ENCODE measurements at places on chromosomes 1 and 21. TPM values are rescaled to one million over a fixed set of nuclear protein-coding genes. Genes with fewer than 3 reads are reported as not detected.

SUSD4 gene
- 2.2 TPM for total RNA-seq

COA6 gene
- total RNA-seq = 63.8 TPM

COP1 gene
- 46.1 TPM for total RNA-seq

ALX3 gene
- not detected for total RNA-seq

MAP3K6 gene
- 9.2 TPM for total RNA-seq

PLA2G2D gene
- total RNA-seq = not detected

ABCG1 gene
- not detected for total RNA-seq

CRABP2 gene
- 21.1 TPM for total RNA-seq

ANKRD34A gene
- total RNA-seq = 0.59 TPM

- no peak for DNase-seq
Observed at GRCh38 chr1:21162740-21163464, 13.8 kb downstream of the EIF4G3 start.

DNA sequence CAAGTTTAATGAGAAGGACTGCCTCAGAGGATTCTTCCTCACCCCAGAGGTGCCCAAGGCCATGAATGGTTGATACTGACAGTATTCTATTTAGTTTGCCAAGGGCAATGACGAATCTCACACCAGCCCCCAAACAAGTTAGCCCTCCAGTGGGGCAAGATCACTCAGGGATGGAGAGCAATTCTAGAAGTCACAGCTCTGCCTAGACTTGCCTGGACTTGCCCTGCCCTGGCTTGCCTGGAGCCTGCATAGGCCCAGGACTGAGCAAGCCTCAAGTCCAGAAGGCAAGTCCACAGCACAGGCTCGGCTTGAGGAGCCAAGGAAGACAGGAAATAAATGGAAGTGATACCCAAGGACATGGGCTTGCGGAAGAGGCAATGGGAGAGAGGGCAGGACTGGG is 39.5 kb upstream of the RGS16 start:
- no peak for DNase-seq

DNA sequence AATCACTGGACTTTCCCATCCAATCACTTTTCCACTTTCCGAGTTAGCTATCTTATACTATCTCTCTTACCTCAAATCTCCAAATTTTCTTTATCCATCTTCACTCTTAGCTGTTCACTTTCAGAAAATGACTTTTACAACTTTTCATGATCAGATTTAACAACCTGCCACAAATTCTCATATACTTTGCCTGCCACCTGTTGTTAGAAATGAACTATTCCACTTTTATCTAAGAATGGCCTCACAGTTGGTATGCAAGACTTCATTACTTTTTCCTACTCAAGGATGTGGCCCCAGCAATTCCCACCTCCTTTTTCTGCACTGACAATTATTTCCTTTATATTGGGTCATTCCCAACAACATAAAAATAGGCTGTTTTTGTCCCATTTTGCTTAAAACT is 93.6 kb upstream of the DEPDC1 start:
- DNase-seq = no peak

- no peak for DNase-seq
Observed at GRCh38 chr1:47442202-47442601, 4.4 kb downstream of the FOXD2 start.

DNA sequence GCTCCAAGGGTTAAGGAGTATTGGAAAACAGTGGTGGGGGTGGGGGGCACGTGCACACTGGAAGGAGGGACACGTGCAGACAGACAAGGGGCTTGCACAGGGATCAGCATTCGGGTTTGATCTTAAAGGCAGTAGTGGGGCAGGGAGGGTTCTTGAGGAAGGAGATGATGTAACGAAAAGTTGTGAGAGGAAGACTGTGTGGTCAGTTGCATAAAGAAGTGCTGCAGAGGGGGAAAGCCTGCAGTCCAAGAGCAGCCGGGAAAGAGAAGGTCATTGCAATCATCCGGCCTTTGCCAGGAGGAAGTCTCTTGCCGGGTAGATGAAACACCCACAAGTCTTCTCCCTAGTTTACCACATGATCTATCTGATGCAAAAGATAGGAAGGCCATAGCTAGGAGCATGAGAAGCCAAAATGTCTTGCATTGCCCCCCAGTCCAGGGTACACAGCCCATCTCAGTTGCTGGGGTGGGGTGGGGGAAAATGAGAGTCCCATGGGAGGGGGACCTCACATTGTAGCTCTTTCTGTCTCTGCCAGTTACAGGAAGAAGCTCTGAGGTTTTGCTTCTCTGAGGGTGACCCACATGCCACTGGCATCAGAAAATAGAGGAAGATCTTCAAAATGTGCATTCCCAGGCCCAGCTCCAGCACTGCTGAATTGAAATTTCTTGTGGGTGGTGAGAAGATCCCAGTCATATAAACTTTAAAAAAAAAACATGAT is 202.5 kb upstream of the RAB4A start:
- DNase-seq = no peak

GRCh38 chr1:231985296-231986023 is 358.9 kb downstream of the DISC1 start:
- DNase-seq = peak; percentile 34

DNA sequence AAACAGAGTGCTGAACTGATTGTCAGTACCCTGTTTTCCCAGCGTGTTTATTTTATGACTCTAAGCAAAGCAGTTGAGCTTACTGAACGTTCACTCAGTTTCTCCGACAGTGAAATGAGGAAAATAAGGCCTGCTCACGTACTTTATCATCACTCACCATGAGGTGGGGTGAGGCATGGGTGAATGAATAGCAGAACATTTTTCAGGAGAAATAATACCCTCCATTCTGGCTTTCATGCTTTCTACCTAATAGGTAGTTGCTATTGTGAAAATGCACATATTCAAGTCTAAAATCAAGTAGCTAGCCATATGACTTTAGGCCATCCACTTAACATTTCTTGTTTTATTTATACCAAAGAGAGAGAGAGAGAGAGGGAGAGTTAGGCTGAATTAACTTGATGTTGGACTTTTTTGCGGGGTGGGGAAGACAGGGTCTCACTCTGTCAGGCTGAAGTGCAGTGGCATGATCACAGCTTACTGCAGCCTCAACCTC is 178.2 kb downstream of the VPS13D start:
- no peak for DNase-seq

- DNase-seq = no peak
Observed at GRCh38 chr1:241308011-241308410, 49.0 kb downstream of the RGS7 start.

- no peak for DNase-seq
Observed at GRCh38 chr1:241800640-241801039, 47.4 kb upstream of the EXO1 start.

DNA sequence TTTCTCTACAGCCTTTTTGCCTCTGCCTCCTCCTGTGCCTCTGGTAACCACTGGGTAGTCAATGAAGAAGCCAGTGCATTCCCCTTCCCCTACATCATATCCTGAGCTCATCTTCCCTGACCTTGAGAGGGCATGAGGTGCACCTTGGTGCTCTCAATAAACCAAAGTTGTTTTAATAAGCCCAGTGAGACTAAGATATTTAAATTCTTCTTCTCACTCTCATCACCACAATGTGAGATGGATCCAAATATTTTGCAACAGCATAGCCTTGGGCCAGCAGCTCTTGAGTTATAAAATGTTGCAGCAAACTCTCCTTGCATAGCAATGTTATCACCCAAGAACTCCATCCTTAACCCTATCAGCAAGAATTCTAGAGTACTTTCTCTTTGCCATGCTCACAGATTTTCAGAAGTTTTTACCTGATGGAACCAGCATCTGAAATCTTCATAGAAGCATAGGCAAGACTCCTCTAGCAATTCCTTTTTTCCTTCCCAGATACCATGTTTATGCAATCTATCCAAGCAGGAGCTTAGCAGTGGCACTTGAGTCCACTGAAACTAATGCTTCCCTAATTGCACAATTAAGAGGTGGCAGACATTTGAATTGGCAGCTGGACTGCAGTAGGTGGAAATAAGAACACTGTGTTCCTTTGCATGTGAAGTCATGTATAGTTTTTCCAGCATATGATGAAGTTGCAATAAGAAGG is 36.8 kb downstream of the CDC7 start:
- DNase-seq = peak; percentile 80

DNA sequence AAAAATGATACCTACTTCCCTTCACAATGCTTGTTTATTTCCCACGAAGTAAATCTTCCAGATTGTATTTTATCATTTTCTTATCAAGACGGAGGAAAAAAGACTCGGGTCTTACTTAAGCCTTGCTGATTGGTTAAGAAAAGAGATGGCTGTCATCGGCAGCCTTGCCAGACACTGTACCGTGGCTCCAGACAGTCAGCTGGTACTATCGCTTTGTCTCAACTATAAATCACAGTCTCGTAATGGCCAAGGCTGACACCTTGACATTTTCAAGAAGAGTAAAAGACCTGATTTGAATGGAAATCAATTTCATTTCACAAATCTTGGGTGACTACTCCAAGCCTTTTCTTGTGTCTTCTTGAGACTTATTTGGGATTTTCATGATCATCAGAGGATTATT is 868.0 kb downstream of the USP25 start:
- DNase-seq = no peak

DNA sequence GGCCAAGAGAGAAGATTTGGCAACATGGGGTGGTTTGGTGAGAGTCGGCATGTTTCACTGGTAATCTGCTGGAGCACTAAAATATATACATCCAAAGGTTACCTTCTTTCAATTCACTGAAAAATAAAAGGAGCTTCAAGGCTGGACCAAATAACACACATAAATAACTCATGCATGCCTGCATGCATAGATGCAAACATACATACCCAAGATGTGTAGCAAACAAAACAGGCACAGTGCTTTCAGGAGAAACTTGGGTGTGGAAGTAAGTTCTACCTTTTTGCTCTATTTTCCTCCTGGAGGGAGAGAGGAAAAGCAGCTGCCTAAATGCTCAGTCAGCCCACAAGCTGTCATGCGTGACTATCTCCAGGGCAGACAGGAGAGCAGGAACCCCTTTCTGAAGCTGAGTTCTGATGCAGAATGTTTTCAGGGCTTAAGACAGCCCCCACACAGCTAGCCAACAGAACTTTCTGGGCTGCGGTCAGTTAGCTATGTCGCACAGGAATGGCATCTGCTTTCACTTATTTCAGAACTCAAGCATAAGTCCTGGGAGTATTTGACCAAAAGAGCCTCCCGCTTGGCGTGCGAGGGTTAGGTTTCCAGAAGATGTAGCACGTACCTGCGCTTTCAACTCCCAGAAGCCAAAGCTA is 166.2 kb downstream of the TOMM20 start:
- peak; percentile 100 for DNase-seq

DNA sequence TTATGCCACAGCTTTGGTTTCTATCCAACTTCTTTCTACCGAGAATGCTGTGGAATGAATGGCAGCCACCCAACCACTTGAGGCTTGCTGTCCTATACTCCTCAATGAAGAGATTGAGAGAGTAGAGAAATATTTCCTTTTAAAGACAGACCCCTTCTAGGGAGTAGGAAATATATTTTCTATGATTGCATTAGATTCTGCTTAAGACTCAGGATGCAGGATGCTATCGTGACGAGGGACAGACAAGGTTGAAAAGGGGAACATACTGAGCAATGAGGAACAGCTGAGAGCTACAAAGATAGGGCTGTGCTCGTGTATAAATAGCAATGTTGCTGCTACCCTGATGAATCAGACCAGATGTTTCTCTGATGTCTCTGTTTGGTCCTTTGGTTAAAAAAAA is 7.1 kb upstream of the RASAL2 start:
- peak; percentile 8 for DNase-seq

GRCh38 chr1:161885003-161885402 is 118.9 kb downstream of the ATF6 start:
- peak; percentile 81 for DNase-seq

- no peak for DNase-seq
Observed at GRCh38 chr1:68293122-68293521, 60.8 kb upstream of the WLS start.

Data from M059J (cell line).